ENCODE measurements at places on chromosomes 2 and 18.

DNA sequence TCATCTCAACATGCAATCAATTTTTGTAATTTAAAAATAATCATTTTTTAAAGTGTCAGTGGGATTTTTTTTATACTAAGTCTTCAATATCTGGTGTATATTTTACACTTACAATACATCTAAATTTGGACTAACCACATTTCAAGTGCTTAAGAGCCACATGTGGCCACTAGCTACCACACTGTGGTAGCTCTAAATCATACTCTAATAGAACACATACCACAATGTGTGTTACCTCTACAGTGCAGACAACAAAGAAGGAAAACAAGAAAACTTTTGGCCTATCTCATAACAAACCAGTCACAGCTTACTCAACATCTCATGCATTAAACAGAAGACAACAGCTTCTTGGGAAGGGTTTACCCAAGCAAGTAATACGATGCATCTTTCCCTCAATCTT, 24.5 kb downstream of the PIAS2 start:
- DNase-seq, result no peak

DNA sequence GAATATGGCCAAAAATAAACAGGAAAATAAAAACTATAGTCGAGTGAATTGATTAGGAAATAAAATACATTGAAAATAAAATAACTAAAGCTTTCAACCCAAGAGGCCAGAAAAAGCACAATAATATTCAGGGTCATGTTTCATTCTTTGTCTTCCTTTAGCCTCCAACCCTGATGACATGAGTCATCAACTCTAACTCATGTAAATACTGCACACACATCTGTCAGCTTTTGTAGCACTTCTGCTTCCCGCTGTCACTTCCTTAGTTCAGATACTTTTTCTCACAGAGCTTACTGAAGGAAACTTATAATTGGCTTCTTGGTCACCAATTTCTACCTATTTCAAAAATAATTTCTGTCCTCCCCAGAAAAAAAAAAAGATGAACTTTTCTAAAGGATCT, 112.8 kb downstream of the UPP2 start:
- no peak for DNase-seq

GRCh38 chr18:41128126-41128525, 826.9 kb upstream of the PIK3C3 start:
- no peak for DNase-seq

DNA sequence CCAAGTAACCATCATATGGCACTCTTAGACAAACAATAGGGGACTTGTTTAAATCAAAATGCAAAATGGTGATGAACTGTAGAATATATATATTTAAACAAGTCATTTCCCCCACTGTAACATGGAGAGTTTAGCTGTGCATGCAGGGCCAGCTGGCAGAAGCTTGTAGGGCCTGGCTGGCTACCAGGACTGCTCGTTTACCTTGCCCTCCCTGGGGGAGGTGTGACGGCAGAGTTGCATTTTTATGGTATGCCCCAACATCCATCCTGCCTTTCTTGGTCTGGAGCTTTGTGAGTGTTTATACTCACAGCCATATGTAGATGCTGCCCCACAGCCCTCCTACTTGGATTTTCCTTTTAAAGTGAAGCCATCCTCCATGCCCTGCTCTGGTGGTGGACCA, 101.7 kb upstream of the ZFP36L2 start:
- no peak for DNase-seq

DNA sequence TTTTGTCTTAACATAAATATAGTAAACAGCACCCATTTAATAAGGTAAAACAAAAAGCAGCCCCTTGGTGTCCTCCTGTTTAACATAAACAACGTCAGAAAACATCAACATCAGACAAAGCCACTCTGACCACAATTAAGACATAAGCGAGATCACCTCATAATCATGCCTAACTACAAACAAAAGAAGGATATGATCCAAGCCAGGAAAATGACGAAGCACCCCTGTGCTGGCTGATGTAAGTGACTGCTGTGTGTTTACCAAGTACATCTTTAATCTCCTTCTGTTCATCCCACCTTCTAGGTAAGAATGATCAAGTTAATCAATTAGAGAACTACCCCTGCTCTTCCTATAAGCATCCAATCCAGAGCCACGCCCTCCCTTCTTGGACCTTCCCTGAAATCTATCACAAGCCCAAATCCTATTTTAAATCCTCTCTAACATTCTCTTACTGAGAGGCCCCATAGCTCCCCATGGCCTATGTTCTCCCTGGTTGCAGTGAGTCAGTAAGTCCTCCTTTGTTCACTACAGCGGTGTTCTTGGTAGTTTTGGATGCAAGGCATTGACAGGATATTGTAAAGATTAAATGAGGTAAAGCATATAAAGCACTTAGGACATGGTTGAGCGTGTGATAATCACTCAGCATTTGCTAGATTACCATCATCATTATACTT, 424.2 kb downstream of the TSN start:
- DNase-seq, result no peak

DNA sequence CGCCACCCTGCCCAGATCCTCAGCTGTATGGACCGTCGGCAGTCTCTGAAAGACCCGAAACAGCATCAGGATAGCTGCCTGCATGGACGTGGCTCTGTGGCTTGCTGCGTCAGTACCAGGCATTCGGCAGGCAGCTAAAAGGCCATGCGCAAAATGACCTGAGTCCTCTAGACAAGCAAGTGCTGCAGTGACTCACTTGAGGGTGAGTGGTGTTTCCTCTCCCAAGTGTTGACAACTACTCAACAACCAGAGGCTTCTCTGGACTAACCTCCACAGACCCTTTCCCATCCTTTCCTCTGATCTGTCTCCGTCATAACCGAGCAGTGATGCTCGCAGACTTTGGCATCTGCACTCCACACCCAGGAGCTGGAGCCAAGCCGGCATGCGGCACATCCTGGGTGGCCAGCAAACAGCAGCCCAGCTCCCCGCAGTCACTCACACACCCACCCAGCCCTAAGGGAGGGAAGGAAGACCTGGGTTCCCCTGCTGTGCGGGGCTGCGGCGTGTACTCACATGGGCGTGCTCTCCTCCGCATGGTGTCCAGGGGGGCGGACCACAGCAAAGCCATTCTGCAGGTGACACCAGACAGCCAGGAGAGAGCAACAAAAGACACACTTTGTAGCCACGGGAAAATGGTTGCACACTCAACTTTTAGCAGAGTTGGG, 239.3 kb downstream of the TWIST2 start:
- no peak for DNase-seq

GRCh38 chr2:8620611-8621382, 61.1 kb upstream of the ID2 start:
- DNase-seq, result no peak

- DNase-seq, result no peak
Observed at GRCh38 chr2:167140767-167141166, 252.5 kb downstream of the XIRP2 start.

DNA sequence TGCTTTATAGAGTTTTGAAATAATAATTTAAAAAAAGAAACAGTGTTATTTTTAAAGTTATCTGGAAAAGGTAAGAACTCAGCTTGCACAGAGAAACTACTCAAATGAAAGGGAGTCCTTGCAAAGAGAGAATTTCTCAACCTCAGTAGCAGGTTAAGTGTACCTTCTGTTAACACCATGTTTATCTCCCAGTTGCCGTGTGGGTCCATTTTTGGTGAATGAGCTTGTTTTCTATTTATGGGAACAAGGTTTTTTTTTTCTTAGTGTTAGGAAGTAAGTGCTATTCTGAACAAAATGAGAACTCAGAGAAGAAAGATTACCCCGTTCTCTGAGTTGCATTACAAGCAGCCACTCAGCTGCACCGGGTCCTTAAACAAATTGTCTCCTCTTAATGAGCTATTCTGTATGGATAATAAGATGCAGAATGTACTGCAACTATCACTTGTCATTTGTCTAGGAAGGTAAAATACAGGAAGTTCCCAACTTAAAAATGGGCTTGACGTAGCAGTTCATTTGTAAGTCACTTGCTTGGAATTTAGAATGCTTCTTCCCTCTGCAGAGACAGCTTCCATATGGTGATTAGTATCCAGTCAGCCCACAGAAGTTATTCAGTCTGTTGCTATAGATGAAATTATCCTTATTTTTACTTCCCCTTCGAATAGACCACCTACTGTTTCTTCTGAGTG, 74.9 kb downstream of the LTBP1 start:
- no peak for DNase-seq

DNA sequence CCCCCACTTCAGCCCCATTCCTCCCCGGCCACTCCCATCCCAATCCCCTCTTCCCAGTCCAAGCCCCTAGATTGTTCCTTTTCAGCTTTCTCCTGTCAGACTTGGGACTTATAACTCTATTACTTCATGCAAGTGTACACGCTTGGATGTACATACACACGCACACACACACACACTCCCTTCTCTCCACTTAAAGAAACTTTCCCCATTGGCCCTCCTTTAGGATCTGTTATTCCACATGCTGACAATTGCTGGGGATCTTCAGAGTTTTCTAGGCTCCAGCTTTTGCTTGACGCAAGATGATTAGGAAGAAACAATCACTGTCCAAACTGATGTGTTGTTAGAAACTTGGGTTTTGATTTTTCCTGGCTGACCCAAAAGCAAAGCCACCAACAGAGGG, 75.4 kb downstream of the CDK15 start:
- no peak for DNase-seq

DNA sequence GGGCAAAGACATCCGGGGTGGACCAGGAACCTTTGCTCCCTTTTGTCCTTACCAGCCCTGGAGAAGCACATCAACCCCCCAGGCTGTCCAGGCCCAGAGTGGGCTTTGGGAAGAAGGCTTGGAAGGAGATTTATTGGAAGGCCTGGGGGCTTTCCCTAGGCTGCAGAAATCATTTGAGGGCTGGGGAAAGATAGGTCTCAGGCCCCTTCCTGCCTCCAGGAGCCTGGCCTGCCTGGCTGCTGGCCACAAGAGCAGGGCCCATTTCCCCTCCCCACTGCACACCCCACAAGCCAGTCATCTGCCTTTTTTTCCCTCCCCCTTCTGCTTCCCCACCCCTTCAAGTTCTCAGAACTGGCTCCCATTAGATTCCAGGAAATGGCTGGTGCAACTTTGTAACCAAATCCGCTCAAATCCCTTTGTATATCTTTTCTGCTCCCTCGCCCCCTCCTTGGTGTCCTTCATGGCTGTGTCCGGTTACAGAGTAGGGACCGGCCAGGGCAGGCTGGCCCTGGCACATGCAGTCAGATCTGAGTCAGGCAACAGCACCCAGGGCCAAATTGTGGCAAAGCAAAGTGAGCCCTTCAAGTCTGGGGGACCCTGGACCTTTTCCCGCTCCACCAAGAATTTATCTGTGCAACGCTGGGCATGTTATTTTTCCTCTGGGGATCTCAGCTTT, 20.8 kb upstream of the TNP1 start:
- DNase-seq, result no peak

GRCh38 chr2:175048275-175048674, 43.1 kb upstream of the CHN1 start:
- no peak for DNase-seq
